ENCODE measurements at places on chromosomes 16 and 17.

DNA sequence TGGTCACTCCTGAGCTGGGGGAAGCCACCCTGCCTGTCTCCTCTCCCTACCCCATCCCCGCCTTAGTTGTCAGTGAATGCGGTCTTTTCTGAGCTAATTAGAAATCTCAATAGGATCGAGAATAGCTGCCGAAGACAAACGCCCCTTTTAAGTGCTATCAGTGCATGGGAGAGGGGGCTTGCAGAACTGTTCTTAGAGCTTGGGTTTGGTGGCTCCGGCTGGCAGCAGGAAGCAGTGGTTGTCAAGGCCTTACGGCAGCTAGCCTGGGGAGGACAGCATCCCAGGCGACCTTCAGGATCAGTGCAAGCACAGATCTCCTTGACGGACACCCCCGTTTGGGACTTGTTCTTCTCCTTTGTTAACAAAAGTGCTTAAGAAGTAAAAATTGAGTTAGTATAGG lies 195.1 kb downstream of the CCDC182 start:
- DNase-seq: no peak

DNA sequence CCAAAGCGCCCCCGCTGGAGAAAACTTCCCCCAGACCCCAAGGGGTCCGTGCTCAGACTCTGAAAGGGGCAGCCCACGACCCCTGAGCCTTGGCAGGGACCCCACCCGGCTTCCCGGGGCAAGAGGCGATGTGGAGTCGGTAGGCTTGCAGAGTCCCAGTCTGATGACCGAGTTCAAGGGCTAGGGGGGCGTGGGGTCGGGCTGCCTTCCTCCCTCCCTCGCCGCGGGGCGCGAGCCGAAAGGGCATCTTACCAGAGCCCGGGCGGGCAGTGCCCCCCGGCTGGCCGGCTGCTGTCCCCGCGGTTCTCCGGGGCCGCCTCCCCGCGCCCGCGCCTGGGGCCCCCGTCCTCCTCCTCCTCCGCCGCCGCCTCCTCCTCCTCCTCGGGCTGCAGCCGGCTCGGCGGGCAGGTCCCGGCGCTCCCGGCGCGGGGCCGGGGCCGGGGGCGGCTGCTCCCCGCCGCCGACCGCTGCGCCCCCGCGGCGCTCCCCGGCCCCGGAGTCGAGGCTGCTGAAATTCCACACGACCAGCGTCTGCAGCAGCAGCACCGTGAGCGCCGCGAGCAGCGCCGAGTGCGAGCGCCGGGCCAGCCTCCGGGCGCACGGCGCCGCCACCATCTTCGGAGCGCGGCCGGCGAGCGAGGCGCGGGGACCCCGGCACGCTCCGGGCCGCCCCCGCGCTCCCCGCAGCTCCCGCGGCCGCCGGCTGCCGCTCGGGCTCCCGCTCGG lies 415 bp downstream of the XYLT1 start:
- no peak for DNase-seq

GRCh38 chr17:30344283-30345088 lies 10.6 kb upstream of the TMIGD1 start:
- DNase-seq: peak; percentile 38

GRCh38 chr16:46830417-46830901 lies 521 bp downstream of the C16orf87 start:
- DNase-seq: peak; percentile 32

- DNase-seq: no peak
Observed at GRCh38 chr17:59762824-59763374, 55.4 kb downstream of the VMP1 start.

DNA sequence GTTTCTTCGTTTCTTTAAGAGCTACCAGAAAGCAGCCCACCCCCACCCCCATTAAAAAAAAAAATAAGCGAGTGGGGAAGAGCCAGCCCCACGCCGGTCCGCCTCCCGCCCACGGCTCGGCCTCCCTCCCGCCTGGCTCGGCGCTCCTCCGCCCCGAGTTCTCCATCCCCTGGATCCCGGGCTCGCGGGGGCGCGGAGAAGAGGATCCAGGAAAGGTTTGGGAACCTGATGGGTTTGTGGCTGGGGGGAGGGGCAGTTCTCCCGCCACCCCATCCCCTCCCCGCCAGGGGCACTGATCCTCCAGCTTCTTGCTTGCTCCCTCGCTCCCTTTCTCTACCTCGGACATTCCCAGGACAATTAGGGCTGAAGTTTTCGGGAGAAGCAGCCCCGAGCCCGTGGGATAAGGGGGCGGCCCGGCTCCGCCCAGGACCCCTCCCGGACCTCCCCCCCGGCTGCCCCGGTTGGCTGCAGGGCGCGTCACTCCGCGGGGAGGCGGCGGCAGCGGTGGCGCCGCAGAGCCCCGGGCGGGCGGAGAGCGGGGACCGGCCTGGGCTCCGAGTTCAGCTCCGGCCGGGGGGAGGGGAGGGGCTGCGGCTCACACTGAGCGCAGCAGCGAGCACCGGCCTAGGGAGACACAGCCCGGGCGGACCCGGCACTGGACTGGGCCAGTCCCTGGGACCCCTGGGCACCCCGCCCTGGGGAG lies 1.0 kb upstream of the SALL1 start:
- peak; percentile 40 for DNase-seq

DNA sequence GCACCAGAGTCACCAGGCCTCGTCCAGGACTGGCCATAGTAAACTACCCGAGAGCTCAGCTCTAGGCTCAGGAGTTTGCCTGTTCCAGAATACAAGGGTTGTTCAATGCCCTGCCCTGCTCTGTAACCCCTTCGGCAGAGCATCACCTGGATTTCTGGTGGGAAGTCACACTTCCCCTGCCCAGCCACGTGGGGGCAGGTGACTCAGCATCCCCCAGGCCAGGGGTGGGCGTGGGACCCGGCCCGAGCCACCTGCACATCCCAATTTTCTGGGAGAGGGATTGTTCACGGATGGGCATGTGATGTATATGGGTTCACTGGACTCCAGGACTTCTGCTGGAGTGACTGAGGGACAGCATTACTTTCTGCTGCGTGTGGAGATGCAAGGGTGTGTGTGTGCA lies 25.8 kb downstream of the COX4I1 start:
- no peak for DNase-seq

DNA sequence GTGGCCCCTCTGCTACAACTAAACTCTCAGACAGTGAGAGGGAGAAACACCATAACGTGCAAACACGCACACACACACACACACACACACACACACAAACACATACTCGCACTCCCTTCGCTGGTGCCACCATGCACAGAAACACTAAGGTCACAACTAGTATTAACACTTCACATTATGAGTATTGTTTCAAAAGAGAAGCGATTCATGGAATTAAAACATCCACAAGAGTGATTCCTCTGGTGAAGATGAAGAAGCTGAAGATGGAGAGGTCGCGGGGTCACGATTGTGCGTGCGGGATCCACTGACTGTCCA lies 7.1 kb upstream of the GHDC start:
- no peak for DNase-seq

- no peak for DNase-seq
Observed at GRCh38 chr17:60506312-60506711, 19.7 kb downstream of the APPBP2 start.

DNA sequence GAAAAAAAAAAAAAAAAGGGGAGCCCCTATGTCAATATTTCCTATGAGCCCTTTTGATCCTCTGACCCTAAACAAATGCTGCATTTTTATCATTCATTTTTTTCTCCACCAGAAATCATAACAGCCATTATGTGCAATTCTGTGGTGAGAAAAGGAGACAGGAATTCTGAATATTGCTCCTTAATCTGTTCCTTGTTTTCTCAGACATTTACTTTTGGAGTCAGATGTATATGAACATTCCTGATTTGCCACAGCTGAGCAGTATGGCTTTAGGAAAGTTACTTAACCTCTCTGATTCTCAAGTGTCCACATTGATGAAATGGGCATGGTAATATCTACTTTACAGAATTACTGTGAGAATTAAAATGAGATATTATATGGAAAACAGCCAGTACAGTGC lies 144.4 kb downstream of the SKAP1 start:
- no peak for DNase-seq

- DNase-seq: no peak
Observed at GRCh38 chr16:47565454-47565853, 104.3 kb downstream of the PHKB start.

DNA sequence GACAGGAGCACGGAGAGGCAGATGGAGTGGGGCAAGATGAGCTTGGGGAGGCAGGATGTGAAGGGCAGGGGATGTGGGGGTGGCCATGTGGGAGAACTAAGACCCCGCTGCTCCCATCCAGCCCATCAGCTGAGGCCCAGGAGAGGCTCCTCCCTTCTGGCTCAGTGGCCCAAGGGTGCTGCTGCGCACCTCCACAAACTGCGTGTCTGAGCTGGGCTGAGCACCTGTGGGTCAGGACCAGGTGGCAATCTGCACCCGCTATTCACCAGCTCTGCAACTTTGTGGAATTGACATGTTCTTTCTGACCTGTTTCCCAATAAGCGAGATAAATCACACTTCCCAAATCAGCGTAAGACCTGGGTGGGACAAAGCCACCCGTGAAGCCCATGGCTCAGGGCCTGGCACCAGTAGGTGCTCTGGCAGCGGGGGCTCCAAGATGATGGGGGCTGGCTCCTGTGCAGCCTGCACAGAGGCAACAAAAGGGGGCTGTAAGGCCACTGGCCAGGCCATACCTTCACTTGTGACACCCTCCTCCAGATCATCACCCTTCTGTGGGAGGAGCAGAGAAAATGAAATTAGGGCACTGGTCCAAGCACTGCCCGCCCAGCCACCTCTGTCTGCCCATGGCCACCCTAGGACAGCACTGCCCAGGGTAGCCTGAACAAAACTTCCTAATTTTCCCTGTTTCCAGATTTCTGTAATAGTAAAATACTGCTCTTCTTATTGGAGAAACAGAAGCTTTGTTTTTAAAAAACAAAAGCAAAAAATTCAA lies 11.7 kb upstream of the SREBF1 start:
- DNase-seq: no peak

- no peak for DNase-seq
Observed at GRCh38 chr16:11752856-11753255, 10.2 kb upstream of the TXNDC11 start.

GRCh38 chr16:66728804-66729203 lies 22.6 kb downstream of the DYNC1LI2 start:
- no peak for DNase-seq

GRCh38 chr17:58232707-58233156 lies 5.7 kb upstream of the LPO start:
- DNase-seq: no peak

GRCh38 chr17:39926135-39926587 lies 1.2 kb downstream of the ORMDL3 start:
- no peak for DNase-seq

- DNase-seq: no peak
Observed at GRCh38 chr17:50328363-50329325, 17.3 kb upstream of the XYLT2 start.

GRCh38 chr17:29038085-29038795 lies 4.7 kb upstream of the PIPOX start:
- no peak for DNase-seq
